ENCODE measurements at places on chromosomes 4 and X. TPM values are rescaled to one million over a fixed set of nuclear protein-coding genes. Genes with fewer than 3 reads are reported as not detected.

Gene MAP3K15
- 0.11 TPM for total RNA-seq

Gene WNK3
- total RNA-seq: not detected

Gene PCSK1N
- total RNA-seq: not detected

Gene ZCCHC12
- total RNA-seq: not detected

Gene ZDHHC15
- total RNA-seq: 0.02 TPM

Gene SPOCK3
- total RNA-seq: not detected

Gene MSX1
- total RNA-seq: not detected

Gene BEND2
- not detected for total RNA-seq

All from T-helper 2 cell treated with Interferon-gamma antibody and Interleukin-4, amounts not matched to agents 100 ng/mL and 5 ng/mL, for 36 hours (primary cell).